ENCODE measurements at places on chromosomes 12 and 14.

DNA sequence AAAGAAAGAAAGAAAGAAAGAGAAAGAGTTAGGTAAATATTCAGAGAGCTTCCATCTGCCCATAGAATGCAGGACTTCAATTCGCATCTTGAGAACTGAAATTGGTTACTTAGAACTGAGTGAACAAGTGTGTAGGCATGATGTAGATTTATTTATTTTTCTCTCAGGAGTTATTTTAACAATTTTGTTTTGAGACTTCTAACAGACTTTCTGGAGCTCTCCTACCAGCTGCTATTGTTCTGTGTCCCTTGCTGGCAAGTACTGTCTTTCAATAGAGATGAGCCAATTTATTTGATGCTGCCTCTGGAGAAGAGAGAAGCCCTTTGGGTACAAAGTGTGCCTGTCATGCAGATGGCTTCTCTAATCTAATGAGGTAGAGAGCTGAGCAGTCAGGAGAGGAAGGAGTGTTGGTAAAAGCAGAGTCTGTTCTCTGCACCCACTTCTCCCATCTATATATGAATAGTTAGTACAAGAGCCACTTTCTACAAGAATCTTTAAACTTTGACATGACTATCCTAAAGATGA lies 67.0 kb downstream of the SYT1 start:
- DNase-seq, result no peak

GRCh38 chr12:43396671-43397070 lies 155.3 kb downstream of the ADAMTS20 start:
- no peak for DNase-seq

GRCh38 chr14:54489318-54489683 lies 521 bp upstream of the GMFB start:
- no peak for DNase-seq

DNA sequence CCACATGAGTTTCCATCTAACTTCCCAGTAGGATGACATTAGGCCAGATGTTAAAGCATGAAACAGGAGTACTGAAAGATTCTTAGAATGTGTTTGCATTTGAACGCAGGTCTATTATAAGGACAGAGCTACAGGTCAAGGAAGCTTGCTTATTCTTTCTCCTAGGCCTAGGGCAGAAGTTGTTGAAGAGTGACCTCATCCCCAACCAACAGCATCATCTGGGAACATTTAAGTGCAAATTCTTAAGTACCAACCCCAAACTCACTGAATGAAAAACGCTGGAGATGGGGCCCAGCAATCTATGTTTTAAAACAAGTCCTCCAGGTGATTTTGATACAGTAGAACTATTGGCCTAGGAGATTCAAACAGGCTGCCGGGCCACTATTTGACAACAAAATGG lies 52.4 kb downstream of the PAPLN start:
- no peak for DNase-seq

GRCh38 chr14:58738876-58739275 lies 101.1 kb downstream of the DACT1 start:
- DNase-seq, result no peak

- peak; percentile 78 for DNase-seq
Observed at GRCh38 chr12:52836042-52836466, 1.9 kb upstream of the KRT79 start.

GRCh38 chr14:20118795-20119194 lies 8.3 kb downstream of the OR4K17 start:
- no peak for DNase-seq
